ENCODE measurements at places on chromosomes 7 and 10.
A peak's percentile ranks its signal among the peaks of the same experiment; 100 is the strongest.

DNA sequence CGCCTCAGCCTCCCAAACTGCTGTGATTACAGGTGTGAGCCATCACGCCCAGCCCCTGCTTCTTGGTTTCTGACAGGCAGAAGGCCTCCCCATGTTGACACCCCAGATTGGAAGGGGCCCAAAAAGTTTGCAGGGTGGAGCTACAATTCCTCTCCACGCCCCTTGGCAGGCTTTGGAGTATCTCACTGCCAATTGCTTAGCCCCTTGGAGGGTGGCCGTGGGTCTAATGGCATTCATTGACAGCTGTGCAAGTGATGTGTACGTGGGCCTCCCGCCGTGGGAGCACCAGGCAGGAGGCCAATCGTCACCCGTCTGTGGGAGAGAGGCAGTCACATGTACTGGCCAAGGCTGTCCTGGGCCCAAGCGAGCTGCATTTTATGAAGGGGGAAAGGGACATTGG, 73.7 kb upstream of the PPIF start:
- DNase-seq: no peak

- no peak for DNase-seq
These were observed 271.0 kb downstream of the MTERF1 start for GRCh38 chr7:91609525-91609924.

DNA sequence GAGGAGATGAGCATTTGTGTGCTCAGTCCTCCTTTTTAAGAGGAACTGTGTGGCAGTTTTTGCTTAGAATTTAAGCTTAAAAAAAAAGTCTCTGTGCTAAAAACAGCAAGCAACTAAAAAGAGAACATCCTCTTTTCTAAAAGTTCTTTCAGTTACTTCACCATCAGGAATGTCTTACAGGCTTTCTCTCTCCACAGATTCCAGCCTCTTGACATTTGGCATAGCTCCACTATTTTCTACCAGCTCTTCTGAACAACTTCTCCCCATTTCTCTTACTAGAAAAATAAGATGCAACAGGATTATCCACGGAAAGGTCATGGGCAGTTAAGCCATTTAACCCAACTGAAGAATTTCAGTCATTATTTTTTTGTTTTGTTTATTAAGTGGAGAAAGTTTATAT, 13.2 kb downstream of the PCLO start:
- no peak for DNase-seq

GRCh38 chr7:140316165-140316661, 82.1 kb downstream of the SLC37A3 start:
- DNase-seq: peak; percentile 23

GRCh38 chr7:46489106-46489505, 568.0 kb upstream of the IGFBP3 start:
- DNase-seq: no peak

Data from iPS-NIHi11 (cell line).